A549 treated with DMSO at 1 μM for 4 hours (cell line): ENCODE measurements at places on chromosomes 2 and 18. TPM values are rescaled to one million over a fixed set of nuclear protein-coding genes. Genes with fewer than 3 reads are reported as not detected.

TPO gene
- 0.07 to 0.13 TPM (median 0.10 TPM) in 4 of 5 replicates, not detected in the other for total RNA-seq

ALPP gene
- 0.20 to 0.50 TPM (median 0.30 TPM) in 5 replicates for total RNA-seq

ZDBF2 gene
- 1.1 to 2.9 TPM (median 1.3 TPM) in 5 replicates for total RNA-seq

MAP3K19 gene
- not detected in 5 replicates for total RNA-seq

PLEK gene
- total RNA-seq = not detected in 5 replicates

ALPI gene
- total RNA-seq = 0.02 TPM in 1 of 5 replicates, not detected in the others

EFEMP1 gene
- total RNA-seq = 30.5 to 51.4 TPM (median 45.1 TPM) in 5 replicates

SGO2 gene
- 9.8 to 17.1 TPM (median 16.1 TPM) in 5 replicates for total RNA-seq

SP140 gene
- 0.16 to 0.24 TPM (median 0.19 TPM) in 4 of 5 replicates, not detected in the other for total RNA-seq

CYS1 gene
- 0.65 to 1.7 TPM (median 1.4 TPM) in 5 replicates for total RNA-seq

RANBP2 gene
- total RNA-seq = 23.1 to 32.4 TPM (median 28.6 TPM) in 5 replicates
